Activated T-cell treated with anti-CD3 and anti-CD28 coated beads for 24 hours (primary cell): ENCODE measurements at places on chromosomes 4 and X.

- DNase-seq: no peak
These were observed 739.3 kb upstream of the FTHL17 start for GRCh38 chrX:31811106-31811505.

DNA sequence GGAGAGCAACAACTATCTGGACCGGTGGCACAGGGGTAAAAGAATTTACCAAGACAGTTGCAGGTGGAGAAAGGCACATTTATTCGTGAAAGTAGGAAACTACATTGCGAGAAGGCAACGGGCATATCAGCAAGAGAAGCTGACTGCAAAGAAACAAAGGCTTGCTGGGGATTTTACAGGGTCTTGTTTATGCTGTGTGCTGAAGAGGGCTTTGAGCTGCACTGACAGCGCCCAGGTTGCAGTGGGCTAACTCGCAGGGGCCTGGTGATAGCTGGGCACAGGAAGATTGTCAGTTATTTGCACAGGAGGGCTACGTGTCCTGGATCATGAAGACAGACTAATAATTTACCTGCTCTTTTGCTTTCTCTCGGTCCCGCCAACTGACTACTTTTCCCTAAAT, 10.7 kb downstream of the TLR3 start:
- DNase-seq: no peak

DNA sequence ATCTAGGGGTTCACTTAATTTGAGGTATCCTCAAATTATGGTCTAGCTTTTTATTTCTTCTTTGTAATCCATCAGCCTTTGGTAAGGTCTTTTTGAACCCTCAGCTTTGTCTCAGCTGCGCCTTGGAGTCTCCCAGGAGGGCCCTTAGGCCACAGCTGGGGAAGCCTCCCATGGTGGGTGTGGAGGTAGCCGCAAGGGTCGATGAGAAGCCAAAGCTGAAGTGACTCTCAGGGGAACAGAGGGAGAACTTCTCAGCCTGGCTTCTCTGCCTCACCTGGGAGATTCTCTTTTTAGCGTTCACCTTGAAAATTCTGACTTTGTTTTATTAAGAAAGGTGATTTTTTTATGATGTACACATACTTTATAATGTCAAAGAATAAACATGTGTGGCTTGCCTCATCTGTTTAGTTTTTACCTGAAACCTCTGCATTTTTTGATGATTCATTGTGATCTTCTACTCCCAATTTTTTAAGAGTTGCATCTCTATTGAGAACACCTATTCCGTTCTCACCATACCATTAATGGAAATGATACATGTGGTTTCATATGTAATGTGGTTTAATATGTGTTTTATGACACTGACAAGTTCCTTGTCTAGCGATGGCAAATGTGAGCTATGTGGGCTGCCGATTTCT, 25.6 kb upstream of the SLC25A4 start:
- no peak for DNase-seq

DNA sequence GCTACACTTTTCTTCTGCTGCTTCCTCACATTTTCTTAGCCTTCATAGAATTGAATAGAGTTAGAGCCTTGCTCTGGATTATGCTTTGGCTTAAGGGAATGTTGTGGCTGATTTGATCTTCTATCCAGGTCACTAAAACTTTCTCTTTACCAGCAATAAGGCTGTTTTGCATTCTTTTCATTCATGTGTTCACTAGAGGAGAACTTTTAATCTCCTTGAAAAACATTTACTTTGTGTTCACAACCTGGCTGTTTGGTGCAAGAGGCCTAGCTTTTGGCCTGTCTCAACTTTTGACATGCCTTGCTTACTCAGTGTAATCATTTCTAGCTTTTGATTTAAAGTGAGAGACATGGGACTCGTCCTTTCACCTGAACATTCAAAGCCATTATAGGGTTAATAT, 87.7 kb upstream of the RAB40AL start:
- DNase-seq: no peak

GRCh38 chr4:81404294-81404693, 67.4 kb downstream of the RASGEF1B start:
- no peak for DNase-seq

DNA sequence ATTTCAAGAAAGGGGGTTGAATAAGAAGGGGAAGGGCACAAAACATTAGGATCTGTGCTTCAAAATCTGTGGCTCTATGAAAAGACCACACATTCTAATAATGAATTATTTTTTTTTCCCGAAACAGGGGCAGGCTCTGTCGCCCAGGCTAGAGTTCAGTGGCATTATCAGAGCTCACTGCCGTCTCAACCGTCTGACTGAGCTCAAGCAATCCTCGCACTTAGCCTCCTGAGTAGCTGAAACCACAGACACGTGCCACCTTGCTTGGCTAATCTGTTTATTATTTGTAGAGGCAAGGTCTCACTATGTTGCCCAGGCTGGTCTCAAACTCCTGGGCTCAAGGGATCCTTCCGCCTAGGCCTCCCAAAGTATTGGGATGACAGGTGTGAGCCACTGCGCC, 33.4 kb downstream of the ACSL1 start:
- no peak for DNase-seq

- DNase-seq: no peak
These were observed 270.2 kb downstream of the TLL1 start for GRCh38 chr4:166143227-166143626.

DNA sequence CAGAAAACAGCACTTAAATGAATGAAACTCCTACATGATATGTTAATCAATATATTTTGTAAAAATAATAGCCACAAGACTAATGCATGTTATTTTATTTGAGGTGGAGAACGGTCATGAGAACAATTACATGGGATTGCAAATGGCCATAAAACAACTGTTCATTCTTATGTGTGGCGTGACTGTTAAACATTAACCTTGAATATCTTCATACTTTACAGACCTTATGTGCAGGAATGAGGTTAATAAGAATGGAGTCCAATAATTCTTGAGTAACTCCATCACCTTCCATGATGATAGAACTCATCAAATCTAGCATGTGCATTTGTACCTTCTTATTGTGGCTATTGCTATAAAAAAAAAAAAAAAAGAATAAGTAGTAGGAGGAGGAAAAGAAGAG, 55.3 kb downstream of the PDS5A start:
- no peak for DNase-seq

DNA sequence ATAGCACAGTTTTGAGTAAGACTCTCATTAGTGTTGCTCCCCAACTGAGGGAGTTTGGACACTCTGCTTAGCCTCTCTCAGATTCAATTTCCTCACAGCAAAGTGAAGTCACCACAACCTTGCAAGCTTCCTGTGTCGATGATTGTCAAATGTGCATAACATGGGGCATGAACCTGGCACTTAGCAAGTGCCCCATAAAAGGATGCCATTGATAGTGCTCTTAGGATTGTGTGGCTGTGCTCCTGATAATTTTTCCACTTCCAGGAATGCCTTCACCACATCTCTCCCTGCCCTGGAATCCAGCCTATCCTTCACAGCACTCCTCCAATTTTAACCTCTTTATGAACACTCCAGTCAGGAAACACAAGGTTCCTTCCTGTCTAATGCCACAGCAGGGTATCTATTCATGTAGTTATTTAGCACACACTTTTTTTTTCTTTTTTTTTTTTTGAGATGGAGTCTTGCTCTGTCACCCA, 309.4 kb downstream of the PPP3CA start:
- DNase-seq: no peak

DNA sequence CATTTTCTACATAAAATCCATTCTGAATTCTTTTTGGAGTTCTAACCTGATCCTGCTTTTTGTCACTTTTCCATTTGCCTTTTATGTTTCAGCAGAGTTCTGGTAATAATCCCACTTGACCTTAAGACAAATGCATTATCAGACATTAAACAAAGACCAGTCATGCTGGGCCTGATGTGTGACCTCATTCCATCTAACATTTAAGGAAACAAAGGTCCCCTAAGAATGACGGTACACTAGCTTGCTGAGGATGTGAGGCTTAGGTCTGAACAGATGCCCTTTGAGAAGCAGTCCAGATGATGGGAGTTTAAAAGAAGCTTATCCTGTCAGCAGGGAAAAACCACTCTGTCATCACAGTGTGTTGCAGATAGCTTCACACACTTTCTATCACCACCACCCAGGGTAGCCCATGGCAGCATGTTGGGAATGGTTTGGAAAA, 38.1 kb upstream of the PDE5A start:
- no peak for DNase-seq

GRCh38 chr4:14990484-14990883, 11.8 kb upstream of the CPEB2 start:
- DNase-seq: no peak

DNA sequence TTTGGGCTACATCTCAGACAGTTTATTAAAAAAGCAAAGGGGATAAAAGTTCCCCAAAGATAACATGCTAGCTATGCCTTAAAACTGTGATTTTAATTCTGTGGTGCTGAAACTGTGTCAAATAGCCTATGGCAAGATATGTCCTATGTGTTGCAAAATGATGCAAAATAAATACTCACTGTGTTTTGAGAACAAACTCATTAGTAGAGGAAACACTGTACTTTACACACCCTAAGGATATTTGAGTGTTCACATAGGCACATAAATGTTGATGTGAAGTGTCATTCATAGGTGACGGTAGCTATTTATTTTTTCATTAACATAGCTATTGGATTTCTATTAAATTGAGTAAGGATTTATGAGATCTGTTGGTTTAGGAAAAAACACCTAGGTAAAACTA, 351.9 kb downstream of the FAT4 start:
- DNase-seq: no peak

- DNase-seq: no peak
These were observed 692.8 kb upstream of the TENM3 start for GRCh38 chr4:181550381-181550780.

- DNase-seq: no peak
These were observed 25.6 kb downstream of the SMARCA5 start for GRCh38 chr4:143538979-143539669.

GRCh38 chr4:102531462-102531861, 30.3 kb downstream of the NFKB1 start:
- no peak for DNase-seq

DNA sequence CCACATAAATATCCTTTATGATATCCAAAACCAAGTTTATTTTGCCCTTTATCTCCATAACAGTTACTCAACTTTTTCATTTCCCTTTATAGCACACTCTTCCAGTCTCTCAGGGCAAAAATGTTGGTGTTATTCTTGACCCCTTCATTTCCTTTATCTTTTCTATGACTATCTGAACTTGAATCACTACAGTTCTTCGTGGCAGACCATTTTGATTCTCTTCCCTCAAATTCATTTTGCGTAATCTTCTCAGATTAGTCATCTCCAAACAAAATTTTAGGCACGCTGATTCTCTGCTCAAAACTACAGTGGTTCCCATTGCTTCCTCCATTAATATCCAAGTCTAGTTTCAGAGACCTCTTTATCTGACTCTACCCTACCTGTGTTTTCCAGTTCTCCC, 26.1 kb downstream of the RUFY3 start:
- no peak for DNase-seq

DNA sequence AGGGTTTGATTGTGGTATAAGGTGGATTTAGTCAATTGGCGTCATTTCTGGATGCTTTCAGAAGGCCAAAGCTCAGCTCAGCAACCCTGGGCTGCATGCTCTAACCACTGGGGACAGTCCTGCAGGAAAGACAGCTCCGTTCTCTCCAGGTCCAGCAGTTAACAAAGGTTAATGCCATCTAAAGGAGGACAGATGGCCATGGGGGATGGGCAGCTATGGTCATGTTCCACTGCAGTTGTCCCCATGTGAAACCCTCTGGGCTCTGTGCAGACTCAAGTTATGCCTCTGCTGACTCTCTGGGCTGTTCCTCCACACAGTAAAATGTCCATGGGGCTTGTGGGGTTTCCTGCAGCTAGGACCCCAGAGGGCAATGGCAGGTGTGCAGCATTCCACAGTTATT, 562.1 kb upstream of the ADGRL3 start:
- no peak for DNase-seq

GRCh38 chrX:48576108-48576507, 1.8 kb downstream of the RBM3 start:
- DNase-seq: no peak

DNA sequence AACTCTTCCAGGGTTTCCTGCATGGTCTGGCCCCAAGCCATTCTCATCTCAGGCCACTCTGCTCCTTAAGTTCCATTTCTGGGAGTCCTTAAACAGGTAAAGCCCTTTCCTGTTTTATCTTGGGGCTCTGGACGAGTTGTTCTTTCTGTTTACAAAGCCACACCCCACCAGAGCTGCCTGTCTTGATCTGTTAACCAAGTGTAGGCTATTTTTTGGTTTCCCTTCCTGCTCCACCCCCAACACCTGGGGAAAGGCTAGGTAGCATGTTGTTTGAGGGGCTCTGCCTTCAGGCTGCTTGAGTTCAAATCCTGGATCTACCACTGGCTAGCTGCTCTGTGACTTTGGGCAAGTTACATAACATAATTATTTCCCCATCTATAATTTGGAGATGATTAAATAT, 40.0 kb downstream of the ERVMER34-1 start:
- DNase-seq: no peak

DNA sequence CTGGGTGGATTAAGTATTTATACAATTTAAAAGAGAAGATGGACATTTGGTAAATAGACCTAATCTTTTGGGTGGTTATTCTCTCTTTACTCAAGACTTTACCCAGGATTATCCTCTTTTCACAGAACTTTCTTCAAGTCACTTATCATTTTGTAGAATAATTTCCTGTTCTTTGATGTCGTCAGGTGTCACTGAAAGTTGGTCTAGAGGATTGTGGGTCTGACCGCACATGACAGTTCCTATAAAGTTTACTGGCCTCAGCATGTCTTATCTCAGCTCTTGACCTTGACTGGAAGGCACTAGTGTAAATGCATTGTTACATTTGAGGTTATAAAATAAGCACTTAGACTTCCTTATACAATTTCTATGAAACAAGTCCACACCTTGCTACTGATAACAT, 139.9 kb upstream of the SLC4A4 start:
- DNase-seq: no peak

DNA sequence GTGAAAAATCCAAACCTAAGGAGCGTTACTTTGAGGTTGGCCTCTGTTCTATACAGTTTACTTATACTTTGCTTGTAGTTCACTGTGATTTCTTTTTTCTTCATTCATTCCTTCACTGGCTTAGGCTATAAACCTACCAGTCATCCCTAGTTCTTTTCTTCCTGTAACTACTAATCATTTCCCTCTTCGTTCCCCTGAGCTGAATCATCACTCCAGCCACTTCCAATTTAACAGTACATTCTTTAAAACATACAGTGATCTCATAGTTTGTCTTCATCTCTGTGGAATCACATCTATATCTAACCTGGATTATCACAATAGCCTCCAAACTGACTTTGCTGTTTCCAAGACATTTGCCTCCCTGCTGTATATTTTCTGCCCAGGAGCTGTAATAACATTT, 25.2 kb upstream of the NPFFR2 start:
- DNase-seq: no peak
